ENCODE measurements at places on chromosomes 6 and 20.
A peak's percentile ranks its signal among the peaks of the same experiment; 100 is the strongest.

DNA sequence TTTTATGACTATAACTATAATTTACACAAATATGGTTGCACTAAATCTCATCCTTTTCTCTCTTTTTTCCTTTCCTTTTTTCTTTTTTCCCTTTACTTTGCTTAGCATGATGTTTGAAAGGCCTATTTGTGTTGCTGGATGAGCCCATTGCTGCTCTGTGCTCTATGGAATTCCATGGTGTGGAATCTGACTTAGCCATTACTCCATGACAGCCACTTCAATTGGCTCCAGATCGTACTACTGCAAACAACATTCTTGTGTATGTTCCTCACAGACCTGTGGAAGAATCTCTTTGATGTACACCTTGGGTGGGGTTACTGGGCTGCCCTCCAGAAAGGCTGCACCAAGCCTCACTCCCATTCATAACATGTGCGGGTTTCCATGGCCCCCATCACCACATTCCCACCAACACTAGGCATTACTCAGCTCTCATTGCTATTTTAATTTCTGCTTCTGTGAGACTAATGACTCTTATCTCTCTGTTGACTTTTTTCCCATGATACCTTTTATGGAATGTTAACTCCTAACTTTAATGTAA, 979.0 kb downstream of the KIF16B start:
- no peak for DNase-seq

GRCh38 chr6:41470029-41470330, 76.2 kb upstream of the FOXP4 start:
- no peak for DNase-seq

- DNase-seq: peak; percentile 16
Measured at GRCh38 chr6:127022302-127022701, 96.2 kb upstream of the RSPO3 start.

- DNase-seq: no peak
Measured at GRCh38 chr6:135322427-135323201, 141.5 kb downstream of the MYB start.

- no peak for DNase-seq
Measured at GRCh38 chr6:168691774-168692173, 250.8 kb downstream of the SMOC2 start.
